ENCODE measurements at places on chromosomes 11 and 22. TPM values are rescaled to one million over a fixed set of nuclear protein-coding genes. Genes with fewer than 3 reads are reported as not detected.

DNA sequence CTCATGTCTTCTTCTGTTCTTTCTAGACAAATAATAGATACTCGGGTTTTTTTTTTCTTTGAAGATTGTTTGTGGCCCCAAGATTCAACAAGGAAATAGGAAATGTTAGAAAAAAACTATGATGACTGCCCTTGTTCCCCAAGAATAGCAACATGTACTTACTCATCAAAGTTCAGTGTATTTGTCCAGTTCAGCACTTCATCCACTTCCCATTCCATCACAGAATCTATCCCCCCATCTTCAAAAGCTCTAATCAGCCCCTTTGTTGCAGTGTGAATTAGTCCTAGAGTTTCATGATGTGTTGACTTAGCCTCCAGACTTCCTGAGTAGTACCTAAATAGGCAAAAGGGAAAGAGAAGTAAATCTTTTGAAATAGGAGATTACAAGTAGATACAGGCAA lies 74.3 kb downstream of the C11orf65 start:
- DNase-seq = no peak

DNA sequence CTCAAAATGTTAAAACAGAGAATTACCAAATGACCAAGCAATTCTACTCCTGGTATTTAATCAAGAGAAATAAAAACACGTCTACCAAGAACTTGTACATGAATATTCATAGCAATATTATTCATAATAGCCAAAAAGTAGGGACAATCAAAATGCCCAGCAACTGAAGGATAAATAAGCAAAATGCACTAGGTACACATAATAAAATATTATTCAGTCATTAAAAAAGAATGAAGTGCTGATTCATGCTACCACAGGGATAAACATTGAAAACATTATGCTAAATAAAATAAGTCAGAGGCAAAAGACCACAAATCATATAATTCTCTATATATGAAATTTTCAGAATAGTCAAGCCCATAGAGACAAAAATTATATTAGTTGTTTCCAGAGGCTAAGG lies 24.8 kb downstream of the ARHGAP32 start:
- DNase-seq = no peak

DNA sequence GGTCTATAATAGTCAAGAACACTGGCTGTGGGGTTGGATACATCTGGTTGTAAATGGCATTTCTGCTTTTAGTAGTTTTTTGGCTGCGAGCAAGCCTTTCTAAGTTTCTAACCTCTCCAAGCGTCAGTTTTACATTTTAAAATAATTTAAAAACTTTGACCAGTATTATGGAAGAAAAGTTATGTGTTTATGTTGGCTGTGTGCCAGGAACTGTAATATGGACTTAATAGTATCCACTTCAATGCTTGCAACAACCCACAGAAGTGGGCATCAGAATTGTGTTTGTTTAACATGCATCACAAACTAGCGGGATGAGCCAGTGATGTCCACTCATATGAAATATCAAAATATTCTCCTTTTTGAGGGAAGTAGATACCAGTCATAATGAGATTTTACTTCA lies 844.2 kb downstream of the JRKL start:
- DNase-seq = no peak

DNA sequence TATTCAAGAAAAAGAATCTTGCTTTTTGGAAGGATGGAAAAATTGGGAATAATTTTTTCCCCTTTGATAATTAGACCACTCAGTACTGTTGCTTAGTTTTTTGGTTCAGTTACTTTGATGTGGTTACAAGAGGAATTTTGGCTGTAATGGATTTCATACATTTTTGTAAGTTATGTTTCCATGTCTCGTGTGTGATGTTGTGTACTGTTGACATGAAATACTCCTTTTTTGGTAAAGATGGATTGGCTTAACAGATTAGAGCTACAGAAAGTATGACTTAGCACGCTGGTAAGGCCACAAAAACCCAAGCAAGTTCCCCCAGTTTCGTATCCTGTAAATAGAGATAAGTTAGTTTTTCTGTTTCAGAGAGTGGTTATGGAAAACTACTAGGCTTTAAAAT lies 11.9 kb downstream of the TBCEL start:
- DNase-seq = no peak

GRCh38 chr11:20004866-20005265 lies 155.4 kb downstream of the DBX1 start:
- no peak for DNase-seq

DNA sequence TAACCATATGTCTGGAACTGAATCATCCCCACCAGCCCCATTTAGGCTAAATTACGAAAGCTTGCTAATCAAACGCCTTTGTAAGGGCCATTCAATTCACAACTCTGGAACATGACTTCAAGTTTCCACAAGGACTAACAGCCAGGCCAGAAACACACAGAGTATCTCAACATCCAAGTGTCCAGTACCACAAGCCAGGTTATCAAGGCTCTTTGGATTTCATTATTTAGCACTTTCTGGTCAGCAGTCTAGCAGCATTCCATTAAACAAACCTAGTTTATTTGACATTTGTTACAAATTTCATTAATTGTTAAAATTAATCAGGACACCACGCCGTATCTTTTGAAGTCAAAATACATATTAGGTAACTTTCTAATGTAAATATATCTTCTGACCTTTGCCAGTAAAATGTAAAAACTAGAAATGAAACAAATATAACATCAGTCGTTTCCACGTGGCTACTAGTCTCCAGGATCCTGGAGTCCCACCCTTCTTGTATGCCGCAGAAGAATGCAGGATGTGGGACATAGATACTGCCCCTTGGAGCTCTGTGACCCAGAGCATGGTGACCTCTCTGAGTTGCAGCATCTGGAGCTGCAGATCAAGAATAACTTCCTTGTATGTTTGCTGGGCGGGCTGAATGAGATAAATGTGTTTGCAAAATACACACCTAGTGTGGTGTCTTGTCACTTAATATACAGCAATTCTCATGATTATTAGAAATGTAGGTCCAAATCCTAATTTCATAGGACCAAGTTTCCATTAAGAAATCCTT lies 64.7 kb downstream of the MPPED2 start:
- DNase-seq = no peak

Gene OR9Q2
- total RNA-seq = not detected

DNA sequence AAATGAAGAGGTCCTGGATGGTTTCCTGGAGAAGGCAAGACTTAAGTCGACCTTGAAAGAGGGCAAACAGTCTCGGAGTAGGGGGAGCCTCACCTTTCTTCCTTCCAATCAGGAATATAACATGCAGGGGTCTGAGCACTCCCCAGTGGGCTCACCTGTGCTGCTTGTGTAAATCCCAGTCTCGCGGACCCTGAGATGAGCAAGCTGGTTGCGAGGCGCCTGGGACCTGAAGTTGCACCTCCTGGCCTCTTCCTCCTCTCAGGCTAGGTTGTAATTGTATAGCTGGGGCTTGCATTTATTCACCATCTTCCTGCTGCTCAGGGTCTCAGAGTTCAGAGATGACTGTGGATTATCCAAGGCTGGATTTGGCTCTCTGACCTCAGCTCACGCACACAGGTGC lies 7.5 kb upstream of the WBP2NL start:
- no peak for DNase-seq

DNA sequence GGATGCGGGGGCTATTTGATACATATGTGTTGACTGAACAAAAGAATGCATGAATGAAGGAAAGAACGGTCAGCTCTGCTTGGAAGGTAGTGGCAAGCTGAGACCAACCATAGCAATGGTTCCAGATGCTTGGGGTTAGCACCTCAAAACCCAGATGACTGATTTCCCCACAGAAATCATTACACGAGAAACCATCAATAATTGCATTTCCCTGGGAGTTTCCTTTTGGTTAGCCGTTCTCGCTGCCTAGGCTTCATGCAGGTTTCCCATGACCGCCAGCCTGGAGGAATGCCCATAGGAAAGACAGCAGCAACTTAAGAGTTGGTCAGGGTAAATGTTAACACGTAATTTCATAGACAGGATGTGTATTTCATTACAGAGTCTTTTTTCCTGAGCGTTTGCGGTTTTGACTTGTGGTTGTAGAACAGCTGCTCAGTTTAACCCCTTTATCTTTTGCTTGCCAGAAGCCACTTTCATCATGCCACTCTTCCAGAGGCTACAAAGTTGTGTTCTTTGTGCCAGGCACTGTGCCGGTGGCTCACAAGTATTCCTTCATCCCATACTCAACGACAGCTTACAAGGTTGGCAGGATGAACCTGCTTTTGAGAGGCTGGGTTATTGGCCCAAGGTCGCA lies 2.8 kb downstream of the IL17RA start:
- no peak for DNase-seq

GRCh38 chr22:47994045-47994444 lies 1231.6 kb downstream of the TBC1D22A start:
- DNase-seq = no peak

Gene MS4A15
- not detected for total RNA-seq

DNA sequence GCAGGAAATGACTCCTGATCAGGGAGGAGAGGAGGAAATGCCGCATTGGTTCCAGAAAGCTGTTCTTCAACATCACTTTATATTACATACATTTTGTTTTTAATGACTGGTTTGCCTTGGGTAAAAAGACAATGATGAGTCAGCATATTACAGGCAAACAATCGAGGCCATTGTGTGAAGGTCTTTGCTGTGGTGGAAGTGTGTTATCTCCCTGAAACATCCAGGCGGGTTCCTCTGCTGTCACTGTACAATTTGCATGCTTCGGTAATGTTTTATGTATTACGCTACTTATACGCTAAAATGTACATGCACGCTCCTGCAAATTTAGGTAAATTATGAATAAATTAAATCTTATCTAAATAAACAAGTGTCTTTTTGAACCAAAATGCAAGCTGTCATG lies 161.1 kb downstream of the KIRREL3 start:
- DNase-seq = no peak

GRCh38 chr11:9250139-9250582 lies 15.0 kb downstream of the DENND5A start:
- DNase-seq = no peak

DNA sequence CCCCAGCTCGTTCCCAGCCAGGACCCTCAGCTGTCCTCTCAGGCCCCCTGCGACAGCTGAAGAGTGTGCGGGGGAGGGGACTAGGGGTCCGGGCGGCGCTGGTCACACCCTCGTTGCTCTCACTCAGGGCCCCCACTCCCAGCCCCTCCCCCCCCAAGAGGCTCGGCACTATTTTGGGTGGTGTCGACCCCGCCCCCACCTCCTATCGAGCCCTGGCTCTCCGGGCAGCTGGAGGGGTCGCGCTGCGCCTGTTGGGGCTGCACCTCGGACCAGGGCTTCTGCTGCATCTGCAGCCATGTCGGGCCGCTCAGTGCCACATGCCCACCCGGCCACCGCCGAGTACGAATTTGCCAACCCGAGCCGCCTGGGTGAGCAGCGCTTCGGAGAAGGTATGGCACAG lies at the start of gene HSPB2:
TSS of gene HSPB2 (plus strand) at position 200 of the 400 bp plus-strand sequence. CDS start at position 296, 96 bp downstream.
- no peak for DNase-seq

Gene KRTAP5-9
- not detected for total RNA-seq

Gene KRTAP5-7
- not detected for total RNA-seq

DNA sequence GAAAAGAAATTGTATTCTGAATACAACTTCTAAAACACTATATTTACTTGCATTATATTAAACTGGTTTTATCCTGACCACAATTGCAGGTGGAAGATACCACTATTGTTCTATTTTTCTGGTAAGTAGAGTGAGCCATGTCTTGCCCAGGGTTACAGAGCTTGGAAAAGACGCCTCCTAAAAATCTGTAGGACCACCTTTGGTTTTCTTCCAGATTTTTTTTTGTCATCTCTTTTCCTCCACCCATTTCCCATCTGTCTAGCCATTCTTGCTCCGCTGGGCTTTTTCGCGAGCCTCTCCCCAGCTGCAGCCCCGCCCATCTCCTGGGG lies 294 bp upstream of the MTMR3 start:
- DNase-seq = no peak

- no peak for DNase-seq
Measured at GRCh38 chr22:29726512-29727130, 6.8 kb downstream of the CABP7 start.

Gene USH1C
- not detected for total RNA-seq

DNA sequence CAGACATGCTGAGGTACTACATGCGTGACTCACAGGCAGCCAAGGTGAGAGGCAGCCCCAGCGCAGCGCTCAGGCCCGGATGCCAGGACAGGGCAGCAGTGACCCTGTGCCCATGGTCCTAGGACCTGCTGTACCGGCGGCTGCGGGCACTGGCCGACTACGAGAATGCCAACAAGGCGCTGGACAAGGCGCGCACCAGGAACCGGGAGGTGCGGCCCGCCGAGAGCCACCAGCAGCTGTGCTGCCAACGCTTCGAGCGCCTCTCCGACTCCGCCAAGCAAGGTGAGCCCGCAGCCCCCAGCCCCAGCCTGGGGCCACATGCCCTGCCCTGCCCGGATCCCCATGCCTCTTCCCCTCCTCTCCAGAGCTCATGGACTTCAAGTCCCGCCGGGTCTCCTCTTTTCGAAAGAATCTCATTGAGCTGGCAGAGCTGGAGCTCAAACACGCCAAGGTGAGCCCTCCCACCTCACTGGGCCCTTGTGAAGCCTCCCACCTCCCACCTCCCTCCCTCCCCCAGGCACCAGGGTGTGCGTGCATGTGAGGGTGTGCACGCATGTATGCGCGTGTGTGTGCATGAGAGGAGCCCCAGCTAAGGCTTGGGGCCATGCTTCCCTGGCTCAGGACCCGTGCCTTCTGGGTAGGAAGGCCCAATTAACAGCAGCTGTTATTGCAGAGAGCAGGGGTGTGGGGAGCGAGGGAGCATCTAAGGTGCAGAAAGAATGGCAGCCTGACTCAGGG lies 5.3 kb downstream of the CFL1 start:
- no peak for DNase-seq

Gene OR10A4
- not detected for total RNA-seq

GRCh38 chr11:6862961-6863360 lies at the start of gene OR10A2:
Gene OR10A2 (plus strand): TSS chr11:6863057. CDS start chr11:6869755, 6,698 bp downstream.
- no peak for DNase-seq

DNA sequence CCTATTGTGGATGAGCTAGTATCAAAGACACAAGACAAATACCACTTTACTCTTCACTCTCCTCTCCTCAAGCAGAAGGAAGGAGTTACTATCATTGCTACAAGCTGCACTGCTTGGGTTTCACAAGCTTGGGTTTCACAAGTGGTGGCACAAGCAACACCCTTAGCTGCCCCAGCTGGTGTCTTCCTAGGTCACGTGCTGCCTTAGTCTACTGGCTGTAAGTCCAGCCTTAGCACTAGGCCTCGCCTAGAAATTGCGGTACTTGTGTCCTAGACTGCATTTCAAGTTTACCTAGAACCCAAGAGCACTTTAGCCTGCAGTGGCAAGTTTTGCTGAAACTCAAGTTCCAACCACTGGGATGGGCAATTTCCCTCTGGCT lies 86.6 kb downstream of the EHF start:
- no peak for DNase-seq

Gene DCDC1
- not detected for total RNA-seq
